ENCODE measurements at places on chromosomes 4 and X. TPM values are rescaled to one million over a fixed set of nuclear protein-coding genes. Genes with fewer than 3 reads are reported as not detected.

The SLC26A1 gene
- 11.1 TPM for polyA plus RNA-seq

The WAS gene
- 4.3 TPM for polyA plus RNA-seq

The SLIT2 gene
- polyA plus RNA-seq = 55.6 TPM

DNA sequence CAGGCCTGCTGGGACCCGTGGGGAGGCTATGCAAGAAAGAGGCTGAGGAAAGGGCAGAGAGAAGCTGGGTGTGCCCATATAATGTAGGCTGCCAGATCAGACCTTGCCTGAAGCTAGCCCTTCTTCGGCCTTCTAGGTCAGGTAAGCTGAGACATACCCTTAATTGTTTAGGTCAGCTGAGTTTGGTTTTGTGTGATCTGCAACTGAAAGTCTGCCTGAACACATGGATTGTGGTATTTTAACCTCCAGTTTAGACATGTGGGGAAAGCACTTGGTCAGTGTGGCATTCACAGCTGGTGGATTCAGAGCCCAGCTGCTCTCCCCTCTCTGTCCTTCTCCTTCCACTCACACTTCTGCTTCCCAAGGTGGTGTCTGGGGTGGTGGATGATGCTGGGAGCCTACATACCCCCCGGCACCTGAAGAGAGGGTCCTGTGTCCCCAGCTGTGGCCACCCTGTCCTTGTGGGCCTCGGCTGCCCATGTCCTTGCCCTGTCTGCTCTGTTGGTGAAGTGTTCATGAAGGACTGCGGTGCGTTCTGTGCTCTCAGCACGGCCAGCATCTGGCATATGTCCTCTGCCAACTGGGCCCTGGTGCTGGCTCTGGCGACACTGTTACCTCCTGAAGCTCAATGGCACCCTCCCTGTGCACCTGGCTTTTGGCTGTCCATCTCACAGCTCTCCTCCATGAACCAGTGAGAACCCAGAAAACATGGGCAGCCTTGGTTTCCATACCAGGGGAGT is 82.1 kb downstream of the NAT8L start:
- no peak for DNase-seq

DNA sequence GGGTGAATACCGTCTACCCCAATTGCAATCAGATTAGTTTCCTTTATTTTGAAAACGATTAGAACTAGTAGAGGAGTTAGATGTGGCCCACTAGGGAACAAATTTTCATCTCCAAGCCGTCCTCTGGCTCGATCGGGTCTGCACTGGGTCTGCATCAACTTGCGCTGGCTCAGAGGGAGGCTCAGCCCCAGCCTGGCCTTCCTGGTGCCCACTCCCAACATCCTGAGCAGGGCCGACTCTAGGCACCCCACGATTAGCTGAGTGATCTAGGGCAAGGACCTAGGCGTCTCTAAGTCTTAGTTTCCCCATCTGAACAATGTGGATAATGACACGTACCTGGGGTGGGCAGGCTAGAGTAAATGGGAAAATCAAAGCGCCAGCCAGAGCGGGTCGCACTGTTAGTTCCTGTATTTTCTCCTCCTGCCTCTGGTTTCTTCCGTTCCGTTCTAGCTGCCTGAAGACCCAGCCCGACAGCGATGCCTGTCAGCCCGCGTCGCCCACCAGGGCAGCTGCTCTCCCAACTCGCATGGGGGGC is 7.7 kb upstream of the HAND2 start:
- no peak for DNase-seq

DNA sequence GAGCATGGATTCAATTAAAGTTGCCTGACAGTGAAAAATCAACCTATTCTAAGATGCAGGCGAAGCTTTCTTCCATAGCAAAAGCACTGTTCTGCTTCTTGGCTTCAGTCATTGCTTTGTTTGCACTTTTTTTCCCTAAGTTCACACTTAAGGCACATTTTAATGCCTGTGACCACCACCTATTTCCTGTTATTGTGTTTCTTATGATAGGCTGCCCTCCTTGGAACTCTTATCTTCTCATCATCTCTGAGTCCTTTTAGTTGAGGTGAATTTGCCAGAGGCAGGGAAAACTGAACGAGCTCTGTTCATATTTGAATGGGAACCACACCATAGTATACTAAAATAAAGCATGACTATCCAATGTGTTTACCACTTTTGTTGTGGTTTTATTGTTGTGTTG is 119.8 kb downstream of the SPCS3 start:
- DNase-seq = no peak

- DNase-seq = no peak
Observed at GRCh38 chr4:19472666-19473065, 779.0 kb upstream of the SLIT2 start.

DNA sequence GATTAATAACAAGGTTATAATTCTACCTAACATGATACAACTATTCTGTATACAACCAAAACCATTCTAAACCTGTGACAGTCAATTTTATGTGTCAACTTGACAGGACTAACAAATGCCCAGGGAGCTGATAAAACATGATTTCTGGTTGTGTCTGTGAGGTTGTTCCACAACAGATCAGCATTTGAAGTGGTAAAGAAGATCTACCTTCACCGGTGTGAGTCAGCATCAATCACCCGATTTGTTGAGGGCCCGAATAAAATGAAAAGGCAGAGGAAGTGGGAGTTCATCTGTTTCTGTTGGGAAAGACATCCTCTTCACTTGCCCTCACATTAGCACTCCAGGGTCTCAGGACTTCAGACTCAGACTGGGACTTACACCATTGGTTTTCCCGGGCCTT is 187.9 kb downstream of the MAB21L2 start:
- DNase-seq = no peak

- DNase-seq = no peak
Observed at GRCh38 chrX:35339796-35340195, 397.2 kb downstream of the FAM47B start.

DNA sequence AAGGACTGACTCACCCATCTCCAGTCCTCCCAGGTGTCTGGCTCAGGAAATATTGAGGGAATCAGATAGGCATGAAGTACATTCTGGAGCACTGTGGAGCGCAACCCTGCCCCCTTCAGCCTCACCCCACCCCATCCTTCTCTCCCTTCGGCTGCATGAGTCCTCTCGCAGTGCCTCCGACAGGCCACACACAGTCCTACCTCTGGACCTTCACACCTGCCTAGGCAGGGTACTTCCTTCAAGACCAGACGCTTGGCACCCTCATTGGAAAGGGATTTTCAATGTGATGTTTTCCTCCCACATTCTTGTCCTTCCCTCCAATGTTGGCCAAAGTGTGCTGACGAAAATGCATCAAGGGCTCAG is 26.8 kb upstream of the PPP2R2C start:
- no peak for DNase-seq

DNA sequence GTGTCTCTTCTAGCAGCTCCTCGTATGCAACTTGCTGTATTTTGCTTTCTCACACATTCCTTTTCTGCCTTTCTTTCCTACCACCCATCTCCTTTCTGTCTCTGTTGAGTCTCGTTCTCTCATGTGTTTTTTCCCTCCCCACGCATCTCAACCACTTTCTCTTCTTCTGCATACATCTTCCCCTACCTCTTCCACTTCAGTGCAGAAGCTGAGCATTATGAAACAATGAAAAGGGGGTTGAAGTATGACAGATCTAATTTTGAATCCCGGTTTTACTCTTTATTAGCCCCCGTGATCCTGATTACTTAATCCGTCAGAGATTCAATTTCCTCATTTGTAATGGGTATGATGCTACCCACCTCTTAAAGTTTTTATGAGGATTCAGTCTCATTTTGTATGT is 7.3 kb downstream of the FAM241A start:
- DNase-seq = no peak

- no peak for DNase-seq
Observed at GRCh38 chrX:34350561-34351335, 218.6 kb upstream of the FAM47A start.

DNA sequence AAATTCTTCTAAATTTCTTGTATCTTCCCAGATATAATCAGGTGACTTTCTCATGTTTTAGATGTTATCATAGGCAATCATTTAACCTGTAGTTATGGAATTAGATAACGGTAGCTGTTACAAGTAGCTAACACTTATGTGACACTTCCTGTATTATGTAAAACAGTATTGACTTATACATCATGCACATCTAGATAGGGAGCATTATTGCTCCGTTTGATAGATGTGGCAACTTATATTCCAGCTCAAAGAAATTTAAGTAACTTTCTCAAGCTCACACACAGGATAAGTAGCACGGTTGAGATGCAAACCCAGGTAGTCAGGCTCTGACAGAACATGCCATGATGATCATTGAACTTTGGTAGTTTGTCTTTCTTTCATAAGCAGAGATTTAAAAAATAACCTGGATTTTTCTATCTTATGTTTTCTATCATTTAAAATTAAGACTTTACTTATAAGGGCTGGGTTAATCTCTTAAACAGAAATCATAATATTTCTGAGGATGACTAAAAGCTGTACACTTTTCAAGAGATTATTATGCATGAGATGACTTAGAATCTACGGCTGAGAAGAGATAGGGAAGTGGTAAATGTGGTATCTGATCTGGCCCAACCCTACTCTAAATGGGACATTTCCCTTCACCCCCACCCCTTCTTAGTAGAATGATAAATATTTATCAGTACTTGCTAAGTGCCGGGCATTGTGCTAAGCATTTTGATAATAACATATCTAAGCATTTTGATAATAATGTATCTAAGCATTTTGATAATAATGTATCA is 69.1 kb upstream of the HPGD start:
- no peak for DNase-seq

DNA sequence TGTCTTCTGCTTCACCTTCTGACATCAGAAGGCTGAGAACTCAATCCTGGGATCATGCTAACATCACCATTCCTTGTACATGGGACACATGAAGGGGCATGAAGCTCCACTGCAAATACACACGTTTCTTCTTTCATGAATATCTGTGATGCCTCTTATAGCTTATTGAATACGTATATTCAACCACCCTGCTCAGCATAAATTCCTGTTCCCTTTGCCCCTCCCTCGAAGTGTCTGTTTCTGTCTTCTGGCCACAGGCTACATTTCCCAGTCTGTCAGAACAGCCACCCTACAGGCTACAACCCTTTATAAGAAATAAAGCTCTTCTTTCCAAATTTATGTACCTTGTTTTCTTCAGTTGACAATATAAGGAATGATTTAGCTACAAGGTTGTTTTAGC is 201.3 kb upstream of the STS start:
- no peak for DNase-seq

GRCh38 chrX:16819634-16820033 is 33.4 kb downstream of the TXLNG start:
- DNase-seq = no peak

DNA sequence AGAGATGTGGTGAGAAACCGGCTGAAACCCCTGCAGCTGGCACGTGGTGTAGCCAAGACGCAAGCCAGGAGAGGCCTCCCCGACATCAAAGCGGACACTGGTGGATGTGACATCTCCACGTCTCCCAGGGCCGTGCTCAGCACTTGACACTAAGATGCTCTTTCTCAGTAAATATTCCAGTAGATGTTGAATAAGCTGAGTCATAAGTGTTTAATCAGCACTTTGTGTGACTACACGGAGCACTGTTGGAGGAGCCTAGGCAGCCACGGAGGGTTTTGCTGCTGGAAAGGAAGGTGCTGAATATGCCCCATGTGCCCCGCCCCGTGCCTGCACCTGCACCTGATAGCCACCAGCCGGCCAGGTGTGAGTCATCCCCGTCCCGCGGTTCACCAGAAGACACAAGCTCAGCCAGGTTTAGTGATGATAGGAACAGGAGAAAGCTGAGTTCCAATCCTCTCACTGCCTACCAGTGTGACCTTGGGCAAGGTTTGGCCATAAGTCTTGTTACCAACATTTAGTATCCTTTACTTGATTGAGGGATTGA is 29.0 kb upstream of the C4orf50 start:
- no peak for DNase-seq

DNA sequence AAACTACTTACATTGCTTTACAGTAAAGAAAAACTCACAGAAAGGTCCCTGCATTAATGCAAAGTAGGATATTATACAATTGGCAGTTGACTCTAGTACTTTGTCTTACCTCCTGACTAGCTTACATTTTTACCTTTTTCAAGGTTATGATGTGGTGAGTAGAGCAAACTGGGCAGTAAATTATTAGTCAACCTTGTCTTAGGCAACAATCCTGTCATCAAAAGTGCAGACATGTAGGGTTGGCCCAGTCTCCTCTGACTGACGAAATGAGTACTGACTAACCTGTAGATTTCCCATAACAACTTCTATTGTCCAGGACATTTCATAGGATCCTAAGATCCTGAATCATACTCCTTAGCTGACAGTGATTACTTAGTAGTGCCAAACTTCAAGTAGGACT is 142.0 kb upstream of the NUDT6 start:
- DNase-seq = no peak

DNA sequence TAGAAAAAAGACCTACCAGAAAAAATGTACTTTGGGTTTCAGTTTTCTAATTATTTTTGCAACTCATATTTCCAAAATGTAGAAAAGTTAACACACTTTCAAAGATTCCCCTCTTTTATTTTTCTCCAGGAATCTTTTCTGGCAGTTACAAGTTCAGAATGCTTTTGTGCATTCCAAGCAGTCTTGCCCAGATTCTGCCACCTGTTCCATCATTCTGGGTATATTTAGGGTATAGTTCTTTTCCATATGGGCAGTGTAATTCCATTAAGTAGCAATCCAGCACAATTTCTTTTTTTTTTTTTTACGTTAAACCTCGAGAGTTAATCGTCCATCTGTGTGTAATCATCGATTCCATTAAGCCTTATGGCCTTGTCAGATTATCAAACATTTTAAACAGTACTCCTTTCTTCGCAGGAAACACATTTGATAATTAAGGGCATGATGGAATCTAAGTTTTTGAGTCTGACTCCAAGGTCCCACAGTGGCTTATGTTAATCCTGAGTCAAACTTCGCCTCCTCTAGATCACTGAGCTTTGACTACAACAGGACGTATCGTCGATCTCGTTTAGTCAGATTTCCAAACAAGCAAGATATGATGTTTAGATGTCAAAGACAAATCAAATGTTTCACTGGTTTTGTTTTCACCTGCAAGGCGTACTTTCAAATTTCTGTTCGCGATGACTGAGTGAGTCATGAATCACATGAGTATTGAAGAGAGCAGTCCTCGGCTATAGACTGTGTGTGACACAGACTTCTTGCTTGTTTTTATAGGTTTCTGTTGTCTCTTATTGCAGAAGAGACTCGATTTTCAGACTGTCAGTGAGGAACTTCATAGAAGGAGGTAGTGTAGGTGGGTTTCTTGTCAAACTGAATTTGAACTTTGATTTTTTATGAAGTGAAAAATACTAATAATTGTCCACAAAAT is 118.9 kb upstream of the GK2 start:
- no peak for DNase-seq

- no peak for DNase-seq
Observed at GRCh38 chrX:43753637-43754036, 97.5 kb downstream of the MAOA start.

DNA sequence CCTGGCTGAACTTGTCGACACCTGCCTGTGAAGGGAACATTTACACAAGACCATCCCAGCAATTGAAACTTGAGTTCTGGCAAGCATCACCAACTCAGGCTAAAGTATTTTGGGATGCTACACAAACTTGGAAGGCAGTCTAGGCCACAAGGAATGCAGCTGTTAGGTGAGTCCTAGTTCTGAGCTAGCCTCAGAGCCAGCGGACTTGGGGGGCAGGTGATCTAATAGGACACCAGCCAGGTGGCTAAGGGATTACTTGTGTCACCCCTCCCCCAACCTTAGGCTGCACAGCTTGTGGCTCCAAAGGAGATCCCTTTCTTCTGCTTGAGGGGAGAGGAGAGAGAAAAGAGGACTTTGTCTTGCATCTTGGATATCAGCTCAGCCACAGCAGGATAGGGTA is 62.3 kb upstream of the DKK2 start:
- no peak for DNase-seq

GRCh38 chr4:168621806-168622589 is 125.1 kb downstream of the PALLD start:
- DNase-seq = no peak
